ENCODE measurements at places on chromosomes 3 and 15.

- DNase-seq = no peak
Observed at GRCh38 chr3:114527036-114527644, 233.3 kb downstream of the TIGIT start.

GRCh38 chr15:100592898-100593297, 9.1 kb downstream of the LINS1 start:
- no peak for DNase-seq

DNA sequence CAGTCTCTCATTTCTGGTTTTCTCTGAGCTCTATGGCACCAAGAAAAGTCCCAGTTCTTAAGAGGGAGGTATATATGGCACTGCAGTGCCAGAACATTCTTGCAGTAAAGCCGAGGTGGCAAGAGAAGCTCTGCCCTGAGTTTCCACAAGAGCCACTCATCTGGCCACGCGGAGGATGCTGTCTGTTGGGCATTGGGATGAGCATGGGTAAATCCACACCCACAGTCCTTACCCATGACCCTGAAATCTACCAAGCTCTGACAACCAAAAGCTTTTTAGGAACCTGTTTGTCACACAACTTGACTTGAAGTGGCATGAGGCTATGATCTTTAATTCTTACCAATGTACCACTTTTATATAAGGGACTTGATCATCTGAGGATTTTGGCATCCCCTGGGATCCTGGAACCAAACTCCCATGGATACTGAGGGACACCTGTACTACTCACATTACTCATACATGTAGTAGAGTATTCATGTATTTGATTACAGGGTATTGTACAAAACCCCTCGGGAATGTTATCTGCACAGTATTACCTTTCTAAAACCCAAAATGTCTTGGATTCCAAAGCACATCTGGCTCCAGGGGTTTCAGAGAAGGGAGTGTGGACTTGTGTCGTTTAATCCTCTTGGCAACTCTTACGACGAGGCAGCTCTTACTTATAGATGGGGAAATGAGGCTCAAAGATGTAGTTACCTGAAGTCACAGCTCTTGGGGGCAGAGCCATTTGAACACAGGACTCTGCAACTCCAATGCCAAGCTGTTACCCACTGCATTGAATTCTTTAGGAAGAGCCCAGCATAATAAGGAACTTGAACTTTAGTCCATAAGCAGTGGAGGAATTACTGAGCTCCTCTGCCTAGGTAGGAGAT, 8.8 kb downstream of the RPL32 start:
- no peak for DNase-seq

DNA sequence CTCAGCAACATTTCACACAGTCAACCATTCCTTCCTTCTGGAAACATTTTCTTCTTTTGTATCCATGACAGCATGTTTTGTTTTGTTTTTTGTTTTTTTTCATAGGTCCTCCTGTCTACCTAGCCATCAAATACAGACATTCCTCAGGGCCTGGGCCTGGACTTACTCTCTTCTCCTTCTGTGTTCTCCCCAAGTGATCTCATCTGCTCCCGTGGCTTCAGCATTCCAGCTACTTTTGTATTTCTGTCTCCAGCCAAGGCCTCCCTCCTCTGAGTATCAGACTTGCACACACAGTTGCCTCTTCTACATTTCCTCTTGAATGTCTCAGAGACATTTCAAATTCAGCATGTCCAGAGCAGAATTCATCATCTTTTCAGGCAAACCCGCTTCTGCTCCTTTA, 82.4 kb downstream of the HCN4 start:
- no peak for DNase-seq

DNA sequence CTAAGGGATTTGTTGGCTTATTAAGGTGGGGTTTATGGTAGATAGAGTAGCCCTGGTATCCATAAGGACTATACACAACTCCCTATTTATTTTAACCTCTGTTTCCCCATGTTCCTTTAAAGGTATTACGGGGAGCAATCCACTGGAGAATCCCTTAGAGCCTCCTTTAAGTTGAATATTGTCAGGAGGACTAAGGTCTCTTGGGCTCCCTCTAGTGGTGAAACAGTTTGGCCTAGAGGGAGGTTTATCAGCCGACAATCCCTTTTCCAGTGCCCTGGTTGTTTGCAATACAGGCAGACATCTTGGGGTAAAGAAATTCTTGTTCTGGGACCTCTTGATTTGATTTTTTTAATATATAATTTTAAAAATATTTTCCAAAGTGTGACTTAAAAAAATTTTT, 12.9 kb downstream of the OPA1 start:
- DNase-seq = peak; percentile 38

GRCh38 chr15:39061952-39062464, 497.4 kb upstream of the RASGRP1 start:
- DNase-seq = no peak

DNA sequence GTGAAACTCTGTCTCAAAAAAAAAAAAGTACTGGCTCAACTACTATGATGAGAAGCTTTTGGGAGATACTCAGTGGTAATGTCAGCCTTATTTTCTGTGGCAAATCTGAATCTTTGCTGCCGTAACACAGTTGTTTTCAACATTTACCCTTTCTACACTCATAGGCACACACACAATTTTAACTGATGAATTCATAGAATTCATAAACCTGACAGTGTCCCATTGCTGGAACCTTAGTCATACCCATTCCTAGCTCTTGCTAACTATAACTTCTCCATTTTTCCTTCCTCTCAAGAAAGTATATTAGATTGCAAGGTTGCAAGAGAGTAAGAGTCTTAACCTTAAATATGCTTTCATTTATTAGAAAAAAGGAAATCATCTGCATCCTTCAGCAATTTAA, 496.6 kb downstream of the FHIT start:
- no peak for DNase-seq
